ENCODE measurements at places on chromosomes 1 and 21.

DNA sequence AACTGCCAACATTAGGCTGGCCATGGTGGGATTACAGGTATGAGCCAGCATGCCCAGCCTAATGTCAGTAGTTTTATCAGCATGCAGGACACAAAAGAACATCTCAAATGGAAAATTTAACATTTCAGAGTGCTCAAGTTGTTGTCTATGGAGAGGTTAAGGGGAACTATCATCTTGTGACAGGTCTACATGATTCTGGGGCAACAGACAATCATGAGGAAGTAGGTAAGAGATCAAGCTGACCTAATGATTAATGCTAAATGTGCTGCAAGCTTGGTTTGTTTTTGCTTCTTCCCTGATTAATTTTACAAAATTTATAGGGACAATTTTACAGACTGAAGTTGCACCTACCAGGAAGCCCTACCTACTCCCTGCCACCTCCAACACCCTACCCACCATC lies 36.6 kb downstream of the FMO4 start:
- DNase-seq, result no peak

GRCh38 chr1:108190001-108190634 lies 10.0 kb downstream of the SLC25A24 start:
- DNase-seq, result no peak

GRCh38 chr1:205588636-205589035 lies 43.2 kb downstream of the ELK4 start:
- peak; percentile 39 for DNase-seq

GRCh38 chr1:116725798-116726197 lies 28.4 kb upstream of the CD2 start:
- DNase-seq, result no peak

DNA sequence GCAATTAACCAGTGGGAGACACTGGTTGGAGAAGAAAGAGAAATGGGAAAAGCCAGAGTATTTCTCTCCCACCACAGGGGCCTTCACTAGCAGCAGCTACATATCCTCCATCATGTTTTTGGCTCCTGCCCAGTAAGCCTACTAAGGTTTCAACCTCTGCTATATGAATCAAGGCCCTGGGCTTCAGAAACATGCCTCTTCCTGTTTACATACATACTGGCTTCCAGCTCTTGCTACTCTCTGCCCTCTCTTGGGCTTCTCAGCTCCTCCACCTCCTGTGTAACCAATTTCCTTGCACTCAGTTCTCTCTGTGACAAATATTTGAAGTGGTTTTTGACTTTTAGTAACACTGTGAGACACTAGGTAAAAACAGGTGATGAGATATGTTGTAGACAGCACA lies 80.8 kb downstream of the LRRC7 start:
- DNase-seq, result no peak

DNA sequence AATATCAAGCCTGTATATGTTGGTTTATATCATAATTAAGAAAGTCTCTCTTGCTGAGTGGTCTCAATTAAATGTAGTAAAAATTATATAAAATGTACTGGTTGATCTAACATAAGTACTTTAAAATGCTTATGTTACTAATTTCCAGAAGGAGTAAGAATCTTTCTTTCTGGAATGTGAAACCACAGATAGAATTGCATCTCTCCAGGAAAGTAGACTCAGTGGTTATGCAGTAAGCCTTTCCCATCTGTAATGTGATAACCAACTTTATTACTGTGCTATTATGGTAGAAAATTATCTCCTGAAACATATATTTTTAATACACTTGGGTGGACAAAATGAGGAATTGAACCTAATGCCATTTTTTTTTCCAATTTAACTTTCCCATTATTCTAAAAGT lies 8.9 kb upstream of the RALGPS2 start:
- DNase-seq, result no peak

GRCh38 chr1:201149400-201149799 lies 4.9 kb downstream of the TMEM9 start:
- no peak for DNase-seq

- no peak for DNase-seq
Measured at GRCh38 chr1:160846281-160846680, 16.4 kb downstream of the CD244 start.

GRCh38 chr1:209094384-209094783 lies 489.1 kb upstream of the CAMK1G start:
- DNase-seq, result no peak

DNA sequence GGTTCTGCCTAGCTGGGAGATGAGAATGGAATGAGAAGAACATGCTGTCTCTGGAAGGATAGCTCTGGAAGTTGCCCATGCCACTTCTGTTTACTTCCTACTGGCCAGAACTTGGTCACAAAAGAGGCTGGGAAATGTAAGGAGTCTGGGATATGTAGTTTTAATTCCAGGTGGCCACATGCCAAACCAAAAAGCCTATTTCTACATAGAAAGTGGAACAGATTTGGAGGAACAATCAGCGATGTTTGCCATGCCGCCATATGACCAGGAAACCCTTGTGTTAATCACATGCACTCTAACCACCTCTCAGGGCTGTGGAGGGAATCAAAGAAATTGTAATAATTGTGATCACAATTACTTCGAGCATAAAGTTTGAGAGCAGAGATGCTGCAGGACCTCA lies 10.0 kb upstream of the OLIG2 start:
- no peak for DNase-seq

DNA sequence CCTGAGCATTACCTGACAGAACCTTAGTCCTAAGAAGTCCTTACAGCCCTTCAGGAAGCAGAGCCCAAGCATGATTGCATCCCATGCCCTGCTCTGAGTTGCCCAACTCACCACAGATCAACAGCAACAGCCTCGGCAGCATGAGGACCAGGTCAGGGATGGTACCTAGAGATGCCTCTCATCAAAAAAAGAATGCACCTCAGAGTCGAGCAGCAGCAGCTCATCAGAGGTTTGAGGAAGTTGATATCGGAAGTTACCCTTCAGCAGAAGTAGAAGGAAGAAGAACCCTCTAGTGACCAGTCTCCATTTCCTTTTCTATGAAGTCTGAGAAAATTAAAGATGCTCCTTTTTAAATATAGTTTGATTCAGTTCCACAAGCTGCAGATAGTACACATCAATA lies at the start of gene FCRL1:
FCRL1 (minus strand) TSS at position 225 of the 400 bp plus-strand sequence; CDS start at position 142, 83 bp downstream.
- no peak for DNase-seq

- no peak for DNase-seq
Measured at GRCh38 chr1:230309646-230310177, 116.4 kb downstream of the PGBD5 start.

DNA sequence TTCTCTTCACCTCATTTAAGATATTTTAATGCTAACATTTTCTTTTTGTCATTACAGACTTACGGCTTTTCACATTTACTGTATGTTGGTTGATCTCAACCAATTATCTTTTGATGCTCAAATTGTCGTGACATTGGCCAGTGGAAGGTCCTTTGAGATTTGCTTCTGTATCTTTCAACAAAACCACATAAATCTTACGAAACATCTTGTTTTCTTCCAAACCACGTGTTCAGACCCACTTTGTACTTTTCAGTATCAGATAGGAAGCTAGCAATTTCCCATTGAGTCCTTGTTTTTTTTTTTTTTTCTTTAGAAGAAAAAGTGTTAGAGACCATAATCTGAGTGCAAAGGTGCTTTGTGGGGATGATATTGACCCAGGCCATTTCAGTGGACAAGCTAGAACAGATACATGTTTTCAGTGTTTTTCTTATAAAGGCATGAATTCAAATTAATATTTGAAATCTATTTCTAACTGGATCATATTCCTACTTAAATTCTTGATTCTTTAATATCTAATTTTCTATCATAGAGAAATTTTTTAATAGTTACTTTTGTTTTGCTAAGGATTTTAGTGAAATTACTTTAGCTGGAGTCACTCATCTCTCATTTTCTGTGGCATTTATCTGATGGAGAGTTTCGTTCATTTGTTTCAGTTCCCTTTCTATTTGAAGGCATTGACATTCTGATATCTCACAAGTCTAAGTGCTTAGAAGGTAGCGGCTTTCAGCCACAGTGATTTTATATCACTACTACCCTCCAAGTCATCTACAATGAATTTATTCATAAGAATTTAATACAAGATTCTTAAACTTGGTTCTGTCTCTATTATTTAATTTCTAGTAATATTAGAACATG lies 26.7 kb downstream of the ATG4C start:
- no peak for DNase-seq

DNA sequence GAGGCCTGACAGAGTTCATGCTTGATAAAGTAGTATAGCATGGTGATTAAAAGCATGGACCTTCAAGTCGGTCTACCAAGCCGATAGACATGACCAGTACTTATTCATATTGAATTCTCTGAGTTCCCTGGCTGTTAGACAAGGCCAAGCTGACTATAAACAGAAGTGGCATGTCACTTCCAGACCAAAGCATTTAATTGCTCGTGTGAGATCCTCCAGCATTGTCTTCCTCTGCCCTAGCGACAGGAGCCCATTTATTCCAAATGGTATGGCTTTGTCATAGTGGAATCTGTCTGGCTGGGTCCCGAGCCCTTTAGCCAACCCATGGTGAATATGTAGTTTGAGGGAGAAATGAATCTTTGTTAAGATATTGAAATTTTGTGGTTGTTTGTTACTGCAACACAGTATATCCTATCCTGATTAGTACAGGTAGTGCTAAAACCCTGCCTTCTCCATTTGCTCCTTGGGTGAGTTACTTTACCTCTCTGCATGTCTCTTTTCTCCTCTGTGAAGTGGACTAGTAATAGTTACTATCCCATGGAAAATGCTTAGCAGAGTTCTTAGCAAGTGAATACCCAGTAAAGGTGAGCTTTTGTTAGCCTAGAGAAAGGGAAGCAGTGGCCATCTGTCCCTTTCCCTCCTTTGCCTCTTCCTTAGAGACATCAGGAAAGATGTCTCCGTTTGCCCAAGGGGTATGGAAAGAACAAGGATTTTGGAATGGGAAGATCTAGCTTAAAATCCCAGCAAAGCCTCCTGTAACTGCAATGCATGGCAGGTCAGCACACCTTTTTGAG lies 77.6 kb upstream of the CD1D start:
- DNase-seq, result no peak

All from stimulated activated CD4-positive, alpha-beta T cell treated with anti-CD3 and anti-CD28 coated beads, Interleukin-2, amount 100 ng/mL, for 24 hours (primary cell).